Activated T-cell treated with anti-CD3 and anti-CD28 coated beads, Interleukin-2, amount 50 U/mL, for 72 hours (primary cell): ENCODE measurements at places on chromosomes 7 and 10. TPM values are rescaled to one million over a fixed set of nuclear protein-coding genes. Genes with fewer than 3 reads are reported as not detected.

- DNase-seq, result no peak
- H3K4me3 ChIP-seq, result no peak overlapping the region
- H3K27ac ChIP-seq, result no peak overlapping the region
- H3K36me3 ChIP-seq, result no peaks in the 10 kb centered on the region
Observed at GRCh38 chr10:80131499-80131901, 1.0 kb upstream of the PLAC9 start.

DNA sequence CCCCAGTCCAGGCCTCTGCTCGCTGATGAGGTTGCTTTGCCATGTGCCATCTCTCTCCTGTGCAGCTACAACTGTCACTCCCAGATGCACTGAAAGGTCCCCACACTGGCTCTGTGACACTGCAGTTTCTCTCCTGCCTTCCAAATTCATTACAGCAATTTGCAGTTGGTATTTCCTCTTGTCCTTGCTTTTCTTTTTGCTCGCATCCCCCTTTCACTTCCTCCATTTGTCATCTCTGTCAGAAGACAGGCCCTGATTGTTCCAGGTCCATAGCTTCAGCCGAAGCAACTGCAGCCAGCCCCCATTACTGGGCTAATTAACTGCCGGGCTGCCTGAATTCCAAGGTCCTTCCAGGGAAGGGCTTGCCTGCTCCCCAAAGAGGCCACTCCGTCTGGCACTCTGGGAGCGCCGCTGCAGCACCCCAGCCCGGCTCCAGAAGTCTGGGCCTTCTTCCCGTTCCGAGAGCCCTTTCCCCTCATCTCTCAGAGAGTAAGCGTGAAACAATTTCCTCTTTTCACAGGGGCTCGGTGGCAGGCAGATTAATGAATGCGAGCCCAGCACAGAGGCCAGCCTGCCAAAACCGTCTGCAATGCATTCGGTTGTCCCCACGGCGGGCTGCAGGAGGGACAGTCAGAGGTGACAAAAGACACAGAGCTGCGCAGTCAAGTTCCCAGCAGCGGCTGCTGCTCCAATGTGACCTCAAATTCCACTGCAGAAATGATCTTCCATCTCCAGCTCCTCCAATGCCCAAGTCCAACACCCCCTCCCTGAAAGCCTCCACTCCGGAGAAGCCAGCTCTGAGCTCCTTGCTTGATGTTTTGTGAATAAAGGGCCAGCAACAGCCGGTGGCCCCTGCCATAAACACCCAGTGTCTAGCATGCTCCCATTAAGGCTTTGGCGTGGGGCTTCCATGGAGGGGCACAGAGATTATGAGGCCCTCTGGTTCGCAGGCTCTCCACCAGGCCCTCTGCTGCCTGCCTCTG, 279.4 kb upstream of the HABP2 start:
- no peak overlapping the region for H3K27ac ChIP-seq
- no peaks in the 10 kb centered on the region for H3K4me1 ChIP-seq
- no peak overlapping the region for H3K4me3 ChIP-seq
- DNase-seq, result no peak

GRCh38 chr7:28779954-28780353, 178.2 kb downstream of the TRIL start:
- H3K4me1 ChIP-seq, result no peaks in the 10 kb centered on the region
- H3K27me3 ChIP-seq, result peaks cover 11% of the 10 kb centered on the region
- H3K27ac ChIP-seq, result no peak overlapping the region
- no peak overlapping the region for H3K4me3 ChIP-seq
- H3K36me3 ChIP-seq, result no peaks in the 10 kb centered on the region

- H3K36me3 ChIP-seq, result no peaks in the 10 kb centered on the region
- H3K27ac ChIP-seq, result no peak overlapping the region
- no peak for DNase-seq
- H3K27me3 ChIP-seq, result peaks cover 8% of the 10 kb centered on the region
Observed at GRCh38 chr10:90998733-90999511, 78.0 kb upstream of the ANKRD1 start.

DNA sequence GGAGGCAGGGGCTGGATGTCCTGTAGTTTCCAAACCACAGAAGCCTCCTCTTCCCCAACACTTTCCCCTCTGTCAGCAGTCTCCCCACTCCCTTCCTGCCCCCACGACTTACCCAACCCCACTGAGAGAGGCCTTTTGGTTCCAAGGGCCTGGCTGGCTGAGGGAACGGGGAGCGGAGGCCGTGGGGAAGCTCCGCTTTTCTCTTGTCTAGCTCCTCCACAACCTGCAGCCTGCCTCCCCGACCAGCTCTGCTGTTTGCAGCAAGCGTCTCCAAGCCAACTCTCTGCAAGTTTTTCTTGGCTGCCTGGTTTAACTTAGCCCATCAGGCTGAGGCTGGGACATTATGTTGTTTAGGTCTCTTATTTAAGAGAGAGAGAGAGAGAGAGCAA, 126.8 kb downstream of the NEURL1 start:
- no peak overlapping the region for H3K4me3 ChIP-seq
- no peak overlapping the region for H3K27ac ChIP-seq
- H3K4me1 ChIP-seq, result no peaks in the 10 kb centered on the region
- H3K27me3 ChIP-seq, result no peaks in the 10 kb centered on the region

GRCh38 chr10:17427666-17428350, 26.6 kb downstream of the ST8SIA6 start:
- H3K36me3 ChIP-seq, result no peaks in the 10 kb centered on the region
- DNase-seq, result no peak
- peak overlapping the region; percentile 78 for H3K4me3 ChIP-seq
- peaks cover 14% of the 10 kb centered on the region for H3K27me3 ChIP-seq
- peak overlapping the region; percentile 49 for H3K27ac ChIP-seq

GRCh38 chr7:114212721-114213429, 201.7 kb upstream of the FOXP2 start:
- no peak for DNase-seq
- H3K4me3 ChIP-seq, result no peak overlapping the region
- H3K27me3 ChIP-seq, result no peaks in the 10 kb centered on the region

DNA sequence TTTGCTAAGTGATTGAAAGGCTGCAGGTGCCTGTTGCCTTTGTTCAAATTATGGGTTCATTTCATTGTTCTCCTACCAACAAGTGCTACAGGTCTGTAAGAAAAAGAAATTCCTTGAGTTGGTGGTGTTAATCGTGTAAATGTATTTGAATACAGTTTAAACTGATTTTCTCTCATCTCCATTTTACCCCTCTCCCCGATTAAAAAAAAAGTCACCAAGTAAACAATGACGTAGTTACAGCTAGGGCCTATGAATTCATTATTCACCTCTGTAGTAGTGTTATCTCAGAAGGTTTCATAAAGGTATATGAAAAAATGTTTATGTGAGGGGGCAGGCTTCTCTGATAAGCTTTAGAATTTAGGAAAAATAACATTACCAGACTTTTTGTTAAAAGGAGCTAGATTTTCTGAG, 1.1 kb downstream of the REEP3 start:
- H3K27ac ChIP-seq, result peak overlapping the region; percentile 95
- H3K4me1 ChIP-seq, result peaks cover 59% of the 10 kb centered on the region

GRCh38 chr7:76282344-76283253, 19.9 kb upstream of the HSPB1 start:
- peaks cover 57% of the 10 kb centered on the region for H3K27me3 ChIP-seq
- H3K4me1 ChIP-seq, result peaks cover 13% of the 10 kb centered on the region
- no peaks in the 10 kb centered on the region for H3K36me3 ChIP-seq
- DNase-seq, result no peak
- H3K4me3 ChIP-seq, result peak overlapping the region; percentile 85

- no peak overlapping the region for H3K27ac ChIP-seq
- H3K4me1 ChIP-seq, result no peaks in the 10 kb centered on the region
- H3K4me3 ChIP-seq, result no peak overlapping the region
Observed at GRCh38 chr7:95583834-95584621, 12.3 kb downstream of the PDK4 start.

DNA sequence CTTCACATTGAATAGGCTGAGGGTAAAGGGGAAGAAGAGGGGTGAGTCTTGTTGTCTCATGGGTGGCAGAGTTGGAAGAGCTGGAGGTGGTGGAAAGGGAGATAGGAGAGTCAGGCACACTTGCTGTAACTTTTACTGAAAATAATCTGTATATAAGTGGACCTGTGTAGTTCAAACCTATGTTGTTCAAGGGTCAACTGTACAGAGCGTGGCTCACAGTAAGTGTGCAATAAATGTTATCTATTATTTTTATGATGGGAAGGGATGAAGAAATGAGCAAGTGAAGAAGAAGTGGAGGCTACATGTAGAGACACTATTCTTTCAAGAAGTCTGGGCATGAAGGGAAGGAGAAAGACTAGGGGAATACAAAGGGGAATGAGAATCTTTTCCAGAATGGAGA, 71.5 kb upstream of the FAM133B start:
- DNase-seq, result no peak
- no peak overlapping the region for H3K27ac ChIP-seq
- peaks cover 27% of the 10 kb centered on the region for H3K4me1 ChIP-seq
- no peak overlapping the region for H3K4me3 ChIP-seq
- H3K36me3 ChIP-seq, result peaks cover 10% of the 10 kb centered on the region

GRCh38 chr7:134284011-134284410, 32.7 kb downstream of the SLC35B4 start:
- H3K36me3 ChIP-seq, result no peaks in the 10 kb centered on the region
- peaks cover 18% of the 10 kb centered on the region for H3K27me3 ChIP-seq
- no peak for DNase-seq
- H3K4me3 ChIP-seq, result no peak overlapping the region
- no peaks in the 10 kb centered on the region for H3K4me1 ChIP-seq

GRCh38 chr10:31299119-31299518, 19.9 kb upstream of the ZEB1 start:
- H3K4me1 ChIP-seq, result peaks cover 6% of the 10 kb centered on the region
- H3K27ac ChIP-seq, result no peak overlapping the region
- H3K4me3 ChIP-seq, result no peak overlapping the region
- H3K27me3 ChIP-seq, result peaks cover 8% of the 10 kb centered on the region
- no peak for DNase-seq

GRCh38 chr10:89235073-89235798, 16.3 kb downstream of the LIPA start:
- no peak overlapping the region for H3K27ac ChIP-seq
- H3K4me1 ChIP-seq, result no peaks in the 10 kb centered on the region
- no peak overlapping the region for H3K4me3 ChIP-seq
- H3K27me3 ChIP-seq, result no peaks in the 10 kb centered on the region

- no peak overlapping the region for H3K4me3 ChIP-seq
- no peaks in the 10 kb centered on the region for H3K36me3 ChIP-seq
- no peaks in the 10 kb centered on the region for H3K27me3 ChIP-seq
Observed at GRCh38 chr7:104979167-104979841, 34.7 kb upstream of the KMT2E start.

- H3K36me3 ChIP-seq, result no peaks in the 10 kb centered on the region
- no peak for DNase-seq
- H3K27me3 ChIP-seq, result peaks cover 11% of the 10 kb centered on the region
- no peak overlapping the region for H3K4me3 ChIP-seq
Observed at GRCh38 chr7:104883248-104883717, 130.7 kb upstream of the KMT2E start.

GRCh38 chr7:11082552-11083213, 109.0 kb downstream of the PHF14 start:
- no peak overlapping the region for H3K4me3 ChIP-seq
- DNase-seq, result no peak
- peaks cover 10% of the 10 kb centered on the region for H3K36me3 ChIP-seq
- H3K27ac ChIP-seq, result peak overlapping the region; percentile 0
- no peaks in the 10 kb centered on the region for H3K4me1 ChIP-seq

GRCh38 chr10:131748831-131749766, 151.7 kb upstream of the PPP2R2D start:
- H3K36me3 ChIP-seq, result no peaks in the 10 kb centered on the region
- peaks cover 12% of the 10 kb centered on the region for H3K27me3 ChIP-seq
- H3K27ac ChIP-seq, result no peak overlapping the region
- no peak for DNase-seq
- no peak overlapping the region for H3K4me3 ChIP-seq

- H3K27me3 ChIP-seq, result peaks cover 35% of the 10 kb centered on the region
- DNase-seq, result no peak
- no peaks in the 10 kb centered on the region for H3K36me3 ChIP-seq
- peak overlapping the region; percentile 49 for H3K27ac ChIP-seq
- peak overlapping the region; percentile 59 for H3K4me3 ChIP-seq
Observed at GRCh38 chr7:25967278-25968204, 184.5 kb upstream of the NFE2L3 start.

- peaks cover 12% of the 10 kb centered on the region for H3K36me3 ChIP-seq
- peak; percentile 66 for DNase-seq
- peak overlapping the region; percentile 98 for H3K4me3 ChIP-seq
- peaks cover 15% of the 10 kb centered on the region for H3K27me3 ChIP-seq
Observed at GRCh38 chr10:8056871-8057331, 2.4 kb downstream of the GATA3 start.

GRCh38 chr10:28644647-28645046, 32.7 kb upstream of the BAMBI start:
- no peak overlapping the region for H3K27ac ChIP-seq
- H3K4me3 ChIP-seq, result no peak overlapping the region
- no peak for DNase-seq
- H3K36me3 ChIP-seq, result no peaks in the 10 kb centered on the region

- H3K4me1 ChIP-seq, result no peaks in the 10 kb centered on the region
- H3K27me3 ChIP-seq, result peaks cover 9% of the 10 kb centered on the region
- no peak overlapping the region for H3K4me3 ChIP-seq
- no peaks in the 10 kb centered on the region for H3K36me3 ChIP-seq
- no peak for DNase-seq
- no peak overlapping the region for H3K27ac ChIP-seq
Observed at GRCh38 chr10:44186150-44186549, 198.7 kb downstream of the CXCL12 start.

- H3K36me3 ChIP-seq, result no peaks in the 10 kb centered on the region
- H3K4me3 ChIP-seq, result no peak overlapping the region
- H3K27me3 ChIP-seq, result peaks cover 28% of the 10 kb centered on the region
- H3K27ac ChIP-seq, result no peak overlapping the region
- DNase-seq, result no peak
- H3K4me1 ChIP-seq, result no peaks in the 10 kb centered on the region
Observed at GRCh38 chr10:103818765-103819374, 36.5 kb downstream of the SH3PXD2A start.

DNA sequence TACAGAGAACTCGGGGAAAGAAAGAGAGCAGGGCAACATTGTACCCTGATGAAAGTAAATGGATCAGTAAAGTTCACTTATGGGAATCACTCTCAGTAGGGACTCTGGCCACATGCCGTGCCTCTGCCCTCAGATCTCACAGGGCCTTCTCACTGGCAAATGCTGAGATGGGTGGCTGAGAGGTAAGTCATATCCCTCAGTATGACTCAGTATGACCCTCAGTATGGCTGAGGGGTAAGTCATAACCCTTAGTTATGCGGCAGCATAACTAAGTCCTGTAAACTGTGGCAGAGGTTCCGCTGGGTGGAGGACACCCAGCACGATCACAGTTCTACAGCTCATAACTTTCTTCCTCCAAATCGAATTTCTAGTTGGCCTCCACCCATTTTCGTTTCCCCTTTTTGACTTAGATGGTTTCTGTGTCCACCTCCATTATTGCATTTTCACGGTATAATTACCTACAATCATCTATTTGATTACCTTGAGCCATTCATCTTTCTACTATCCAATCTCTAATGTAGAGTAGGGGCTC, 26.5 kb upstream of the WNT16 start:
- H3K4me3 ChIP-seq, result no peak overlapping the region

Gene PCGF5
- 69.0 TPM for total RNA-seq

Gene FAM25G
- total RNA-seq, result not detected

Gene ACHE
- 0.16 TPM for total RNA-seq

Gene CTAGE6
- 0.79 TPM for total RNA-seq

Gene SEC31B
- total RNA-seq, result 106 TPM

Gene CPVL
- not detected for total RNA-seq

Gene LIPF
- not detected for total RNA-seq

Gene PRKCQ
- total RNA-seq, result 49.2 TPM

Gene STEAP4
- total RNA-seq, result not detected

Gene TLL2
- total RNA-seq, result 0.09 TPM

Gene CRHR2
- not detected for total RNA-seq

Gene NT5C3A
- 51.0 TPM for total RNA-seq

Gene PLXDC2
- total RNA-seq, result 0.09 TPM
